HT1080 (cell line): ENCODE measurements at places on chromosomes 4 and X.

GRCh38 chr4:114870987-114871386, 242.4 kb downstream of the NDST4 start:
- no peak for DNase-seq

- no peak for DNase-seq
Observed at GRCh38 chr4:24180586-24180985, 290.7 kb upstream of the PPARGC1A start.

GRCh38 chr4:67580577-67580976, 22.1 kb downstream of the STAP1 start:
- no peak for DNase-seq

GRCh38 chr4:183636923-183637322, 22.1 kb downstream of the RWDD4 start:
- DNase-seq: peak; percentile 17

DNA sequence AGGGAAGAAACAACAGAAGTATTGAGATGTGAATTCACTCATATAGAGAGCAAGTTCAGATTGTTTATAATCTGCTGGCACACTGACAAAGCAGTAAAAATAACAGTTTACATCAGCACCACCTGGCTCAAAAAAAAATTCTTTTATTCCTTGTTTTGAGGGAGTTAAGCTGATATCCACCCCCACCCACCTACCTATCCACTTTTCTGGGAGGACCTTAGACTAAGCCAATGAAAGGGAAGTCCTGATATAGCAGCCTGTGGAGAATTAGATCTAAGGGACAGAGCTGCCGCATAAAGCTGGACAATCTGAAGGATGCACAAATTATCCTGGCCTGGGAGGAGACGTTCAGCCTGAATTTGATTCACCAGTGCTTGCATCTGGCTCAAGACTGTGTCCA, 264.5 kb downstream of the RCHY1 start:
- DNase-seq: no peak

GRCh38 chrX:69062493-69062892, 102.8 kb downstream of the PJA1 start:
- DNase-seq: no peak

DNA sequence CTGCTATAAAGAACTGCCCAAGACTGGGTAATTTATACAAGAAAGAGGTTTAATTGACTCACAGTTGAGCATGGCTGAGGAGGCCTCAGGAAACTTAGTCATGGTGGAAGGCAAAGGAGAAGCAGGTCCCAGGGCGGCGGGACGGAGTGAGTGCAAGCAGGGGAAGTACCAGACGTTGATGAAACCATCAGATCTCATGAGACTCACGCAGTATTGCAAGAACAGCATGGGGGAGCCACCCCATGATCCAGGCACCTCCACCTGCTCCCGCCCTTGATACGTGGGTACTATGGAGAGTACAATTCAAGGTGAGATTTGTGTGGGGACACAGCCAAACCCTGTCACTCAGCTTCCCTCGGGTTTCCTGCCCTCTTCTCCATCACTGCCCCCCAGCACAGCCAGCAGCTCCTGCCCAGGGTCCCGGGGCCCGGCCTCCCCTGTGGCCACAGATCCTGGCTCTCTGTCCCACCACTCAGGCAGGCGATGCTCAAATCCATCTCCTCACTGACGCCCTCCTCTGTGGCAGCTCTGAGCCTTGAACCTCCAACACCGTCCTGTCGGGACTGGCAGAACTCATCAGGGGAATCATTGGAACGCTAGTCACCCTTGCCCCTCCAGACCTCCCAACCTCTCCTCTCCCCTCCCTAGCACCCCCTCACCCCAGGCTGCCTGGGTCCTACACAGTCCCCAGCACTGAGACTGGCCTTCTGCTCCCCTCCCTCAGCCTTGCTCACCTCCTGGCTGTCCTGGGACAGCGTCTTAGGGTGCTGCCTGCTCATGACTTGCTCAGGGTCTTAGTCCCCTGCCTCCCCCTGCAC, 37.6 kb downstream of the FGFRL1 start:
- DNase-seq: peak; percentile 34

DNA sequence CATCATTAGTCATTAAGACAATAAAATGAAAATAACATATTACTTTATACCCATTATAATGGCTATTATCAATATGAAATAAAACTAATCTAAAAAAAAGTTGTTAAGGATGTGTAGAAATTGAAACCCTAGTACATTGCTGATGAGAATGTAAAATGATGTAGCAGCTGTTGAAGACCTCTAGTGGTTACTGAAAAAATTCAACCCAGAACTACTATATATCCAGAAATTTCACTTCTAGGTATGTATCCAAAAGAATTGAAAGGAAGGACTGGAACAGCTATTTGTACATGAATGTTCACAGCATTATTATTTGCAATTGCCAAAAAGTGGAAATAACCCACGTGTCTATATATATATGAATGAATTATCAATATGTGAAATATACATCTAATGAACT, 180.3 kb upstream of the KLHL4 start:
- DNase-seq: no peak

GRCh38 chrX:137387646-137388045, 178.3 kb upstream of the ZIC3 start:
- DNase-seq: no peak

GRCh38 chrX:112760697-112761096, 79.9 kb downstream of the AMOT start:
- peak; percentile 69 for DNase-seq

- DNase-seq: no peak
Observed at GRCh38 chrX:133514486-133514885, 99.2 kb upstream of the GPC4 start.

- peak; percentile 56 for DNase-seq
Observed at GRCh38 chr4:143251779-143252178, 67.1 kb downstream of the USP38 start.

- DNase-seq: no peak
Observed at GRCh38 chr4:83417566-83417965, 38.1 kb downstream of the HELQ start.

DNA sequence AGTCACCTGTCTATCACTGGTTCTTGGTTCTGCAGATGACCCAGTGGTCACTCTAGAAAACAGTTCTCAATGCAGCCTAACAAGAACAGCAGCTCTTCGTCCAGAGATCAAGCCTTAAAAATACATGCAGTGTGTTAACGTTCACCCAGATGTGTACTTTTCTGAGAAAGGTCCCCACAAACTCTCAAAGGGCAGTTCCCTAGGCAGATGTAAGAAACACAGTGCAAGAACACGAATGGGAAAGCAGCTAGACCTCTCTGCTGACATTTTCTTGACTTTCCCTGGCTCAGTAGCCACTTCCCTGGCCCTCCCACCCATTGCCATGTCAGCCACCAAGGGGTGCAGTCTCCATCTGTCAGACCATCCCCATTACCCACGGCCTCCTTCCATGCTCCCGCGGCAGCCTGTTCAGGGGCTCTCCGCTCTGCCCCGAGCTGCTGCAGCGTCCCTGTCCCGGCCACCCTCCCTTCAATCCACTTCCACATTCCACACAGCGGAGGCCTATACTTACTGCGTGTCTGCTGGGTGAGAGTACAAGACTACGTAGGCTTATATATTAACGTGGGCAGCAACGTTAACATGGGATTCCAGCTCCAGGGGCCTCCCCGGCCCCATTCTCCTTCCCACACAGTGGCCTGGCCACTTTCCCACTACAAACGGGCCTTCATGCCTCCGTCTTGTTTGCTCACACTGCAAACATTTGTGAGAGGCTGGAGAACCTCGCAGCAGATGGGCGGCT, 34.3 kb downstream of the IRF2 start:
- DNase-seq: no peak

DNA sequence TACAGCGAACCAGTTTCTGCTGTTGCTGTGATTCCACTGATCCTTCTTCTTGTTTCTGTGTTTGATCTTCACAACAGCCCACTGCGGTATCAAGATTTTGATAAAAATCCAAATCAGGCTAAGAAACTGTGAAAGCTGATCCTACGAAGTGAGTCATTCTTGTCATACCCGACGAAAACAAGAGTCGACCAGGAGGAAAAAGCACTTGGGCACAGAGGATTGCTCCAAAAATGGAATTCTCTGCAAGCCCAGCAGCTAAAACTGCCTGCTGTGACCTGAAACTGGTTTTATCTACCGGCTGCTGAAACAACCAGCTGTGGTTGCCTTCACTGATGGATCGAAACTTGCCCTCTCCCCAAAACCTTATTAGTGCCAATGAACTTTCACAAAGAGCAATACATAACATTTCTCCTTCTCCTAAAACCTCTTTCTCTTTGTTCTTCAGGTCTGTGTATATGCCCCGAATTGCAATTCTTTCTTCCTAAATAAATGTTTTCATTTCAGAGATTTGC, 607.0 kb upstream of the PRKX start:
- DNase-seq: peak; percentile 1

- no peak for DNase-seq
Observed at GRCh38 chr4:41359422-41359775, 102.7 kb downstream of the UCHL1 start.

DNA sequence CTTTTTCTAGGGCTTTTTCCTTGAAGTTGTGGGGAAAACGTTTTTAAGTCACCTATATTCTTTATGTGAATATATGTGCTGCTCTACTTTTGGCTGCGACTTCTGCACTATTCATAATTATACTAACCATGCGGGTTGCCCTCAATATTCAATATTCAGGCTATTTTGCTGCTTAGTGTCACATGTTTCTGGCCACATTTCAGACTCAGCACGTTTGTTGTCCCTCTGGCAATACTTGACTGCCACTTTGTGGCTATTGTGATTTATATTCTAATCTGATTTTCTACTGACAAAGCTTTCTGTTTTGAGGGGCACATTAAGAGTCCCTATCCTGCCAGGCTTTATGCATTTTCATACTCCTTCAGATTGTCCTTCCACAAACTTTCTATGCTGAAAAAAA, 63.9 kb upstream of the CT45A1 start:
- no peak for DNase-seq

- DNase-seq: peak; percentile 3
Observed at GRCh38 chr4:86554646-86555045, 39.5 kb upstream of the PTPN13 start.

- peak; percentile 41 for DNase-seq
Observed at GRCh38 chr4:182145334-182145905, 97.8 kb upstream of the TENM3 start.

GRCh38 chrX:120372667-120373370, 10.9 kb downstream of the ATP1B4 start:
- no peak for DNase-seq

- peak; percentile 30 for DNase-seq
Observed at GRCh38 chrX:153554519-153555167, 37.2 kb downstream of the ATP2B3 start.

GRCh38 chrX:125004799-125005198, 314.9 kb upstream of the TEX13C start:
- DNase-seq: peak; percentile 13

- DNase-seq: no peak
Observed at GRCh38 chrX:33726281-33727160, 405.6 kb downstream of the FAM47A start.

- DNase-seq: peak; percentile 94
Observed at GRCh38 chr4:15690020-15690809, 8.6 kb downstream of the FAM200B start.

GRCh38 chr4:148254621-148255343, 187.4 kb downstream of the NR3C2 start:
- no peak for DNase-seq
